ENCODE measurements at places on chromosomes 1 and 21.
A peak's percentile ranks its signal among the peaks of the same experiment; 100 is the strongest.

DNA sequence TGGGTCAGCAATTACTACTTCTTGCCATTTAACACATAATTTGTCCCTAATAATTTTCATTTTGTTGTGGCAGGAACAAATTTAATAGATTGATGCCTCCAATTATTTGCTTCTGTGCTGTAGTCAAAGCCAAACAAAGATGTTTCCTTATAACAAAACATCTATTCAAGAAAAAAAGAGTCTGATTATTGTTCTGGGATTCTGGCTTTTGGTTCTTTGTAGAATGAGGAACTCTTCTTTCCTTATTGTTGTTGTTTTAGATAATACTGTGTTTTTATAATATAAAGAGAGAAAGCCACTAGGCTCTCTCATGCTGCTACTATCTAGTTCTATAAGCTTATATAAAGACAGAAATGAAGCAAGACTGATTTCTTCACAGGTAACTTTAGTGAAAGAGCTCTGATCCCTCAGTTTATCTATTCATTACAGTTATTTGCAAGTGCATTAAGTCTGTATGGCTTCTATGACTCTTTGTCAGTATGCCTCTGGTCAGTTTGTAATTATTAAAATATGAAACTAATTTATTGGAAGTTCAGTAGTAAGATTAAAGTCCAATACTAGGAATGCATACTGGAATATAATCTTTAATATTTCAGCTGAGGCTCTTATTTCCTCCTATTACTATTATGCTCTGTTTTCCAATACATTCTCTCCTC, 37.4 kb downstream of the PRKACB start:
- no peak for DNase-seq

- DNase-seq, result no peak
Measured at GRCh38 chr1:151562661-151563060, 22.6 kb downstream of the TUFT1 start.

DNA sequence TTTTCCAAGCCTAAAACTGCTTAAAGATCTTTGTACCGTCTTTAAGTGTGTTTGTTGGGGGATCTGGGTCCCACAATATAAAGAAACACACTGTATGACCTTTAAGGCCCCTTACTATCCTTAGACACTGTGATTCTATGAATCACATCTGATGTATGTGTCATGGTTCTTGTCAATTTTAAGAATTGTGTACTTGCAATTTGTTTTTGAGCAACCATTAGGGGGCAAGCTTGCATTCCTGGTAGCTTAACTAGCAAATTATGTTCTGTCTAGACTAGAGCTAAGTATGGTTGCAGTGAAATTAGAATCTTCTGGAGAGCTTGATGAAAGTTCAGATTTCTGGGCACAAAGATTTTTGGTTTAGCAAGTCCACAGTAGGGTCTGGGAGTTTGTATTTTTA, 219.5 kb downstream of the TPR start:
- no peak for DNase-seq

GRCh38 chr21:45859041-45859761, 122.4 kb upstream of the COL6A1 start:
- no peak for DNase-seq

DNA sequence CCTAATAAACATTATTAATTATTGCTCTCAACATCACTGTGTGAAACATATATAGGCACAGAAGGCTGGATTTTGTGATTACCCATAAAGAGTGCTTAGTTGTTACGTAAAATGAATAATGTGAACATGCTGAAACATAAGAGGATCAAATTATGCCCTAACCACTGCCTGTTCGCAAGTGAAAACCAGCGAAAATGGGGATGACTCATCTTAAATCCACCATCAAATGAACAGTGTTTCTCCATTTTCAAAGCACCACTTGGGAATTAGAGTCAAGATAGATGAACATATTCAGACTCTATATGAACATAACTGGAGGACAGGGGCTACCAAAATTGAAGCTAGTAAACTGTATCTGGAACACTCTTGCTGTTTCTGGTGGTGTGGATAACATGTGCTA, 386.2 kb downstream of the HHIPL2 start:
- DNase-seq, result no peak

DNA sequence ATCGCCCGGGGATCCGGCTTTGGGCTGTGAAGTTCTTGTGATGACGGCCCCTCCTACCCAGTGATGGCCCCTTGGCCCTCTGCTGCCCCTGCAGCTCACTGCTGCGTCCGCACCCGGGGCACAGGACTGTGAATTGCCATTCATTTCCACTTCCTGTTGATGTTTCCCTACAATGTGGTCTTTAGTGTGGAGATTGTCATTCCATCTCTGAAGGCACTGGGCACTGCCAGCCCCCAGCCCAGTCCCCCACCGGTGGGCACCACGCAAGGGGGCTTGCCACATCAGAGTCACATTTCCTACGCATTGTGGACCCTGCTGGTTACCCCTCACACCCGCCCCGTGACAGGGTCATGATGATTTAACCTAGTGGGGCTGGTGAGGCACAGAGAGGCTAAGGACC, 2.5 kb upstream of the MX2 start:
- no peak for DNase-seq

- no peak for DNase-seq
Measured at GRCh38 chr1:178142806-178143205, 48.9 kb downstream of the RASAL2 start.

- DNase-seq, result no peak
Measured at GRCh38 chr1:159056069-159056698, 20.4 kb downstream of the AIM2 start.

- no peak for DNase-seq
Measured at GRCh38 chr1:234732671-234733390, 122.9 kb upstream of the IRF2BP2 start.

GRCh38 chr1:112549590-112549989, 40.8 kb downstream of the WNT2B start:
- DNase-seq, result no peak

GRCh38 chr1:37628026-37628556, 6.6 kb downstream of the RSPO1 start:
- no peak for DNase-seq

GRCh38 chr1:41950820-41951219, 32.1 kb upstream of the HIVEP3 start:
- no peak for DNase-seq

DNA sequence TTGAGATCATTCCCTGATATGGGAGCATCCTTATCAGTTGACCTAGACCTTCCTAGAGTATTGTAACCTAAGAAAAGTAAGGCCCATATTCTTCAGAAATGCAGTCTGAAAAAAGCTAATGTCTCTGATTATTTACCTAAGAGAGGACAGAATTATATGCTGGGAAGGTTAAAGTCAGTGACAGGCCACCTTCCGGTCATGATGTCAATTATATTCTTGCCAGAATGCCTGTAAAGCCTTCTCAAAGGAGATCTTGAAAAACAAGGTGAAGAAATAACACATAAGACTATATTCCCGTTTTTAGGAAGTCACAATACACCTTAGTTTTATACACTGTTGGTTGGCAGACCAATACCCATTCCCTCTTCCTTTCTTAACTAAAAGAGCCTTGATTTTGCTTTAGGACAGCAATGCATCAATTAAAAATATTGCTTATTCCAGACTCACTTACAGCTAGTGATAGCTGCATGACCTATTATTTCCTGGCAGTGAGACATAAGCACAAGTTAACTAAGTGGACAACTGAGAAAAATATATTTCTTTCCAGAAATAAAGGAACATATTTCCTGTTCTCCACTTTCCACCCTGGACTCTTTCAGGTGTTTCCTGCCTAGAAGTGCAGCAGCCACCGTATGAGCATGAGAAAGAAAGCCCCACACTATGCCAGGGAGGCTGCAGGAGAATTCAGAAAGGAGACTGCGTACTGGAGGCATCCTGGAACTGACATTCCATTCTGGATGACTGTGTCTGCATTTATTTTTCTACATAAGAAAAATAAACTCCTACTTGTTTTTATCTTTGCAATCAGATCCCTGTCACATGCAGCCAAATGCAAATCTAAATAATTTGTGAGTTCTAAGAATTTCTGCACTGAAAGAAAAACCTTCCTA, 332.9 kb upstream of the PTBP2 start:
- no peak for DNase-seq

DNA sequence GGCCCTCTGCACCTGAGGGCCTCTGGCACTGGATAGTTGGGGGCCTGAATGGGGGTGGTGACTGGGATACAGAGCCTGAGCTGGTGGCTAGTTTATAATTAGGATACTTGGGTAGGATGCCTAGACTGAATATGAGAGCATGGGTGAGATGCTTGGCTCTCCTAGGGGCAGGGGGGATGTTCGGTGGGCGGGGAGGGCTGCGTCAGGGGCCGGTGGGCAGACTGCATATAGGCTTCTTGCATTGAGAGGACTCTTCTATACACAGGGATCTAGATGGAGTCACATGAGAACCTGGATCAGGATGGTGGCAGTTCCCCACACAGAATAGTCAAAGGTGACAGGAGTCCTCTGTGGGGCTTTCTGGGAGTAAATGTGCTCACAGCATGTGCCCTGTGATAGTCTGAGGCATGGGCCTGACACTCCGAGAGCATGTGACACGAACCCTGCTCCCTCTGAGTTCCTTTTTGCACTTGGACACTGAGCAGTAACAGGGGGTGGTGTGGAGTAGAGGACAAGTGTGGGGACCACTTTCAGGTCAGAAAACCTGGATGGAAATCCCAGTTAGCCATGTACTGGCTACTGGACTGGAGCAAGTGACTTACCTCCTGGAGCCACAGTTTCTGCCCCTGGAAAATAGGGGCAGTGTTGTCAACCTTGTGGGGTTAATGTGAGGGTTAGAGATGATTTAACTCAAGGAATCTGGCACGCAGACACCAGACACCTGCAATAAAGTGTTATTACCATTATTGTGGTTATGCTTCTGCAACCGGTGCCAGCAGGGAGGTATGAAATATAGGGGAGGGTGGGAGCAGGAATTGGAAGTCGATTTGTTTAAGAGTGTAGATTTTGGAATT, 2.2 kb downstream of the MAP7D1 start:
- no peak for DNase-seq

- DNase-seq, result no peak
Measured at GRCh38 chr1:110213143-110213540, 3.0 kb downstream of the KCNC4 start.

GRCh38 chr1:21232044-21232443, 55.3 kb upstream of the EIF4G3 start:
- peak; percentile 50 for DNase-seq

DNA sequence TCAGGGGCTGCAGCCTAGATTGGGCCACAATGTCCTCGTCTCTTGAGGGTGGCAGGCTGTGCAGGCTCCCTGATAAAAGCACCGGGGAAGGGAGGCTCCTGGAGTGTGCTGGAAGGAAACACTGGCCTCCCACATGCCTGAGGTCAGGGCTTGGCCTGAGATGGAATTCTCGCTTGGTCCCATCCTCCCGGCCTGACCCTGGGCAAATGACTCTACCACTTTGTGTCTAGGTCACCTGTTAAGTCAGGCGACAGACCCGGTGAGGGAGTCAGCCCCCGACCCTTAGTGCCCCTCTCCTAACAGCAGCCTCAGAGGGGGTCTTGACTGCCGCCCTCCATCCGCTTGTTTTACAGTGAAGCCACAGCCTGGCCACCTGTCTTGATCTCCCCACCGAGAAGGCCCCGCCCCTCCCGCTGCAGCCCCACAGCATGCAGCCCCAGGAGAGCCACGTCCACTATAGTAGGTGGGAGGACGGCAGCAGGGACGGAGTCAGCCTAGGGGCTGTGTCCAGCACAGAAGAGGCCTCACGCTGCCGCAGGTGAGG, 2.5 kb downstream of the SMIM1 start:
- no peak for DNase-seq

GRCh38 chr21:36452281-36452825, 27.6 kb downstream of the CLDN14 start:
- DNase-seq, result no peak

- DNase-seq, result no peak
Measured at GRCh38 chr1:246878551-246878950, 53.2 kb downstream of the AHCTF1 start.

GRCh38 chr1:53572065-53572814, 113.0 kb downstream of the DMRTB1 start:
- no peak for DNase-seq
